CD4-positive, alpha-beta memory T cell (primary cell): ENCODE measurements at places on chromosomes 5 and 9.

- DNase-seq, result no peak
Observed at GRCh38 chr9:129656795-129657390, 8.6 kb upstream of the PRRX2 start.

DNA sequence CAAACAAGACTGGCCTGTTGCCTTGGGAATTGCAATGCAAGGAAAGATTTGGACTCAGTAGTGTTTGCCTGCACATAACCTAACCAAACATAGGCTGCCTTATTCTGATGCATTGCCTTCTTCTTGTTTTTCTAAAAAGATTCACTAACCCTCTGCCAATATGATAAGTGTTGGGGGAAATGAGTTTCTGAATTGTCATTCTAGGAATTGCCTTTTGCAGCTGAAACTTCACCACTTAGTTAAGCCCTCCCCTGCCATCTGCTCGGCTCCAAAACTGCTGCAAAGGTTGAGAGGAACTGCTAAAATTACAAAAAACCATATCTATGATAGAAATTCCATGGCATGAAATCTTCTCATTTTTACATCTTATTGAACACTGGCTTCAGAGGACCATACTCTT lies 41.6 kb upstream of the SPATA31D4 start:
- no peak for DNase-seq

DNA sequence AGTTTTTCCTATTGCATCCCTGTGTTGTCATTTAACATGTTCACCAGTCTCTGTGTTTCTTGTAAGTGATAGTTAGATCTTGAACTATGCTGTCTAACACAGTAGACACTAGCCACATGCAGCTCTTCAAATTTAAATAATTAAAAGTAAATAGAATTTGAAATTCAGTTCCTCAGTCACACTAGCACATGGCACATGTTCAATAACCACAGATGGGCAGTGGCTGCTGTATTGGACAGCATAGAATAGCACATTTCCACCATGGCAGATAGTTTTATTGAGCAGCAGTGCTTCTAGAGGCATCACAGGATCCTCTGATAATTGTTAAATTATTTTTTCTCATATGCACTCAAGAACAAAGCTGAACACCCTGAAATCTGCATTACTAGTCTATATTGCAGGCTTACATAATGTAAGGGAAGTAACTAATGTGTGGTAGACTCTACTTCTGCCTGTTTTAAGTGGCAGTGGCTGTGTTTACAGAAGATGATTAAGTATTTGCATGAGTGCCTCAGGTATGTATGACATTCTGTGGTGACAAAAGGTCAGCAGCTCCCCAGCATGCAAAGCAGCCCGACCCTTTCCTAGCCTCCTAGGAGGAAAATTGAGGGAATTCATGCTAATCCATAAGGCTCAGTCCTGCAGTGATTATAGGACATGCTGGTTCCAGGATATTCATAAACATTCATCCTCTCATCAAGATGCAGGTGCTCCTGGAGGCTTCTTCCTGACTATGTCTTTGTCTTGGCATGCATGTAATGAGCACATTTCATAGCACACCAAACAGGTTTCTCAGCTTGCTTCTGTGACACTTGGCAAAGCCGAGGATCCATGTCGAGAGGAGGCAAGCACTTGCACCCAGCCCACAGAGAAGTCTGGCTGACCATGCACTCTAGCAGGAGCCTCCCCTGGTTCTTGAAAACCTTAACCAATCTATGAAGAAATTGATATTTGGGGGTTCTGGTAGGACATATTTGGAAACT lies 45.5 kb downstream of the SH3RF2 start:
- no peak for DNase-seq

DNA sequence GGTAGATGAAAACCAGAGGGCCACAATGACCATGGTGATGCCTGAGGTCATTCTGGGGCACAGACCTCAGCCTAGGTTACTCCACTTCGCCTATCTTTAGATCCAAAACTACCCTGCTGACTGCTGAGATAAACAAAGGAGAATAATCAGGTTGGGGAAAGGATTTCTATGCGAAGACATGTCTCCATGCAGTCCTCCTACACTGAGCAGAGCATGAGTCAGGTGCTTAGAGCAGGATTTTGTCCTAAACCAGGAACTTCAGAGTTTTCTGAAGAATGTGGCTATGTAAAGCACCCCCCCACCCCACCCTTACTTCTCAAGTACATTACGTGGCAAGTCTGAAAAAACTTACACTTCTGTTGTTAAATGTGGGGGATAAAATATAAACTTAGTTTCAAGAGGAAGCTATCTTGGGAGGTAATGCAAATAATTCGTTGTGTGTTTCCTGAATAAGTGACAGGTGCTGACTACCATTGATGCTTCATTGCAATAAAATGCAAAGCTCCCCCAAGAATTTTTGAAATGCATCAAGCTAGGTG lies 19.4 kb downstream of the PDCD1LG2 start:
- DNase-seq, result no peak

- no peak for DNase-seq
Observed at GRCh38 chr9:105246656-105247173, 2.3 kb downstream of the SLC44A1 start.

DNA sequence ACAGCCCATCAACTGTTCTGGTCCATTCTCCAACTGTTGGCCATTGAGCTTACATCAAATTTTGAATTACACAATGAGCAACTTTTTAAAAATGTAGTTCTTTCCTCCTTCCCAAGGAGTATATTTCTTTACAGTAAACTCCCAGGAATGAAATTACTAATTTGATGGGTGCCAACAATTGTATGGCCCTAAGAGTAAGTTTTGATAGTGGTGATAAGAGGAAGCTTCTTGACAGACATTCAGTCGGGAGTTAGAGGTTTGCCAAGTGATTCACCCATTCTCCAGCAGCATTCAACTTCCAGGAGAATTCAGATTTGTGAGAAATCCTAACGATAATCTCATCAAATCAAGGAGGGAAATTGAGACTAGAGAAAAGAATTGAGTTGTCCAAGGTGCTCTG lies 579.9 kb downstream of the ACTL7B start:
- DNase-seq, result no peak

DNA sequence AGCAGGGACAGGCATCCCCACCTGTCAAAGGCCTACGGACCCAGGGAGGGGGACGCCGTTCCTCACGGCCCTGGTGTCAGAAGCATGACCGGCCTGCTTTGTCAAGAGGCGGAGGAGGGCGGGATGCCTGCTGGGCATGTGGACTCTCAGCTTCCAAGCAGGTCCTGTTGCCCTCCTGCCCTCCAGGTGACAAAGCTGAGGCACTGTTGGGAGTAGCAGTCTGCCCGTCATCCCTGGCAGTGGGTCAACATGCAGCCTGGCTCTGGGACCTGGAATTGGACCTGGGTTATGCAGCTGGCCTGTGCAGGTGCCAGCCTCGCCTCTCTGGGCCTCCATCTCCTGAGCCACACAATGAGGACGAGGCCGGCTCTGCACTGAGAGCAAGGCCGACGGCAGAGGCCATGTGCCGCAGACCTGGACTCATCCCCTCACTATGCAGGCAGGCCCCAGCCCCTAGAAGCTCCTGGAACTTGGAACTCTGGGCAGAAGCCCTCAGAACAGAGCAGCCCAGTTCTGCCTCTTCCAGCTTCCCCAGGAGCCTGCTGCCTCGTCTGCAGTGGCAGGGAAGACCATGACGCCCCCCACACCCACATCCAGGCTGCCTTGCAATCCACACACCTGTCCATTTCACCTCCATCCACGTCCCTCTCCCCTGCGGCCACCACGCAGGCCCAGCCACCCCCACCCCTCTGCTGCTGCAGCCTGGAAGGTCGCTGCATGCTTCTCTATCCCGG lies 20.8 kb upstream of the FCN1 start:
- no peak for DNase-seq

DNA sequence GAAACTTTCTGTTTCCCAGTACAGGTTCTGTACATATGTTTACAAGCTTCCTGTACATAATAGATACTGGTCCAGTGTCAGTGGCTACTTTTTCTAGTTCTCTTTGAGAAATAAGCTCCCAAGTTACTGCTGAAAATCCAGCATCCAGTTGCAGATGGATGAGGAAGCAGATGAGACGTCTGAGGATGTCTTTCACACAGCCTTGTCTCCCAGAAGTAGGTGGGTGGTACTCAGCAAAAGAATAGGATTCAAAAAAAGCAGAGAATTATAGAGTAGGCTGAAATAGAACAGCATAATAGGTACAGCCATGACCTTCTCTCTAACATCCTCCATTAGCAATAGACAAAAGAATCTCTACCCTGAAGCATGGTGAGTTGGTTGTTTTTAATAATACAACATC lies 77.7 kb downstream of the BRINP1 start:
- DNase-seq, result no peak
